Fibroblast of the conjunctiva (primary cell): ENCODE measurements at places on chromosomes 11 and 22.

GRCh38 chr11:74534216-74534945, 40.9 kb upstream of the LIPT2 start:
- DNase-seq, result no peak

- no peak for DNase-seq
Observed at GRCh38 chr11:46942172-46942571, 5.6 kb downstream of the CSTPP1 start.

- no peak for DNase-seq
Observed at GRCh38 chr22:32697331-32697995, 104.0 kb upstream of the TIMP3 start.

DNA sequence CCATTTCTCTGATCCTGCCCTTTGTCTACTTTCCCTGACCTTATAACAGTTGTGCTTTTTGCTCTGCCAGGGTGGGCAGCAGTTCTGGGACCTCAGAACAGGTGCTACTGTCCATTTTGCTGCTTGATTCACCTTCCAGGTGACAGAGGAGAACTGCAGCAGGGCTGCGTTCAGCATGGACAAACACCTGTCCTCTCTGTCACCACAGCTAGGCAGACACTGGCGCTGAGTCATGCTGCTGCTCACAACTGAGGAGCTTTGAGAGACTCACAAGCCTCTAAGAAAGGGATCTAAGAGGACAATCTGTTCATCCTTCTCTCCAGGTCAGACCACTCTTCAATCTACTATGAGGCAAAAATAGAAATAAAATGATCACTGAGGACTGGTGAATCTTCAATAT, 1144.5 kb upstream of the CCDC90B start:
- no peak for DNase-seq

DNA sequence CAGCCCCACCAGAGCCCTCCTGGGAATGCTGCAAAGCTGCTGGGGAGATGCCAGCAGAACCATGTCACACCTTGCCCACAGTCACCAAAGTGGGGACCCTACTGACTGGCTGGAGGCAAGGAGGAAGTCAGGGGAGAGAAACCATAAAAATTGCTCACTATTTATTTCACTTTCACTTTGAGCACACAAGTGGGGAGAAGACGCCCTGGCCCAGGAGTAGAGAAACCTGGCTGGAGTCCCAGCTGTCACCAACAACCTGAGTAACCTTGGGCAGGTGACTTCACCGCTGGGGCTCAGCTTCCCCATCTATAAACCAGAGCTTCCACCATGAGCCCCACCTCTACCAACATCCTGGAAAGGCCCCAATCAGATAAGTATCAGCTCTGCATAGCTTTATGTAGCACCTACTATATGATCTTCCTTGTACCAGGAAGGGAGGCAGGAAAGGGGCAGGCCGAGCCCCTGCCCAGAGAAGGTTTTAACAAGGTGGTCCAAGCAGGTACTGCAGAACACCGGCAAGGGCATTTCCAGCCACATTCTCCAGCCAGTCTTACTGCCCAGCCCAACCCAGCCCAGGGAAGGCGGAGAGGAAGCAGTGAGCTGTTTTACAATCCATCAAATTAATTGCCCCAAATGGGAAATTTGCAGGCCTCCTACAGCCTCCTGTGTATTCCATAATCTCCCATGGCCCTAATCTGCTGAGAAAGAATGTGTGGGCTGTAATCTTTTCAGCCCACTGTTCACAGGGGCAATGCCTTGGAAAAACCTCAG, 27.6 kb downstream of the PLEKHA7 start:
- DNase-seq, result no peak

GRCh38 chr11:77019976-77020595, 14.1 kb upstream of the B3GNT6 start:
- DNase-seq, result no peak

DNA sequence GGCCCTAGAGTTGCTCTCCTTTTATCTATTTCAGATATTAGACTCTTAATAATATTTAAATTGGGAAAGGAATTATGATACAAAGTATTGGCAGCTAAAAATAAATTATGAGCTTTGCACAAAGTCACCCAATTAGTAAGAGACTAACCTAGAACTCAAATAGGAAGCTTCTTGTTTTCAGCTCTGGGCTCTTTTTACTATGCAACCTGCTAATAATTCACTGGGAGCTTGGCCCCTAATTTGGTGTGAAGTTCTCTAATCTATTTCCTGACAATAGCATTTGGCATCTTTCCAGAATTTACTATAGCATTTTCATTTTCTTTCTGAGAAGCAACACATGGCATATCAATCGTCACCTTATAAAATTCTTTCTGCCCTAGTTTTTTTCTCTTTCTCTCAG, 727.7 kb upstream of the ANO5 start:
- no peak for DNase-seq

- no peak for DNase-seq
Observed at GRCh38 chr11:21806947-21807346, 385.9 kb upstream of the ANO5 start.

DNA sequence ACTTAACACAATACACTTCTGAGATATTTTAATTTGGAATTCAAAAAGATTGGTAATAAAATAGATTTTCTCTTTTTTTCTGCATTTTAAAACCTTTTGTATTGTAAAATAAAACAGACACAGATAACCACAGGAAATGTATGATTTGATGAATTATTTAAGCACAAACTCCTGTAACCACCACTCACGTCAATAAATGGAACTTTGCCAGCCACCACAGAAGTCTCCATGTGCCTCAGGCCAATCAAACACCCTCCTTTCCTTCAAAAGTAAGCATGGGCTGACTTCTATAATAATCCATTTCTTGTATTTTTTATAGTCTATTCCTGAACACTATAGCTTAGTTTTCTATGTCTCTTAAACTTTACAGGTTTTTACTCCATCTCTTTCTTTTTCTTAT, 721.7 kb downstream of the DLG2 start:
- no peak for DNase-seq

- no peak for DNase-seq
Observed at GRCh38 chr11:66321606-66322005, 4.8 kb upstream of the CD248 start.

DNA sequence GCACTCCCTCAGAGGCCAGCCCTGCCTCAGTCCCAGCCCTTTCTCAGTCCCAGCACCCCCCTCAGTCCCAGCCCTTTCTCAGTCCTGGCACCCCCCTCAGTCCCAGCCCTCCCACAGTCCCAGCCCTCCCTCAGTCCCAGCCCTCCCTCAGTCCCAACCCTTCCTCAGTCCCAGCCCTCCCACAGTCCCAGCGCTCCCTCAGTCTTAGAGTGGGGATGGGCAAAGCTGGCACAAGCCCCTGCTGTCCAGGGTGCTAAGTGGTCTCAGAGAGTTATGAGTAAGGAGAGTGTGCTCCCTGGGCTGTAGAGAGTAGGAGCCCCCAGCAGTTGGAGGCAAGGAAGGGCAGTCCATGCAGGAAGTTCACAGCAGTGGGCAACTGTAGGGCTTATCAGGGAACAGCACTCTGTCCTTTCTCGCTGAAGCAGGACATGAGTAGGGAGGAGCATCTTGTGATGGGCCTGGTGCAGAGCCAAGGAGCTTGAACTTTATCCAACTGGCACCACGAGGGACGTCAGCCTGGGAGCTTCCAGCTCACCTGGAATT, 51.4 kb upstream of the CRYBB3 start:
- no peak for DNase-seq

GRCh38 chr22:46084943-46085827, 65.1 kb upstream of the PPARA start:
- no peak for DNase-seq

DNA sequence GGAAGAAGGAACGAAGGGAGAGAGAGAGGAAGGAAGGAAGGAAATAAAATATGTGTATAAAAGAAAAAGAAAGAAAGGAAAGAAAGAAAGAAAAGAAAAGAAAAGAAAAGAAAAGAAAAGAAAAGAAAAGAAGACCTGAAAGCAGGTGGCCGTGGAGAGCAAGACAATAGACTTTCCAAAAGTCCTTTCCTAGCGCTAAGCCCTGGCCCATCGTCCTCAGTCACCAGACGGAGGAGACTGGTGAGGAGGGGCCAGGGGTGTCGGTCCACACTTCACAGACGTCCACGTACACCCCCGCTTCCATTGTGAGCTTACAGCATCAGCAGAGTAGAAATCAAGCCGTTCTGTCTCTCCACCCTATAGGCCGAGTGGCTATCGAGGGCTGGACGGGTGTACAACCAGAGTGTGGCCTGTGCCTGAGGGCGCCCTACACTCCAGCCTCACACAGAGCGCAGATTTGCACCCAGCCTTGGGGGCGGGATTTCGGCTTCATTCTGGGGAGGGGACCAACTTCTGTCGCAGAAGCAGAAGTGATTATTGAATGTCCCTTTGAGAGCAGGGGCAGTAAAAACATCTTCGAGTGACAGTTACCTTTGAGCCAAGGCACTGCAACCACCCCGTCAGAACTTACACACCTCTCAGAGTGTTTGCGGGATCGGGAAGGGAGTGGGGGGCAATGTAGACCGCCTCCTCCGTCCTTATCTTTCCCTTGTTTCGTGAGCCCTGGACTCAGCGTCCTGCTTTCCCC, 2.0 kb upstream of the BSX start:
- no peak for DNase-seq

DNA sequence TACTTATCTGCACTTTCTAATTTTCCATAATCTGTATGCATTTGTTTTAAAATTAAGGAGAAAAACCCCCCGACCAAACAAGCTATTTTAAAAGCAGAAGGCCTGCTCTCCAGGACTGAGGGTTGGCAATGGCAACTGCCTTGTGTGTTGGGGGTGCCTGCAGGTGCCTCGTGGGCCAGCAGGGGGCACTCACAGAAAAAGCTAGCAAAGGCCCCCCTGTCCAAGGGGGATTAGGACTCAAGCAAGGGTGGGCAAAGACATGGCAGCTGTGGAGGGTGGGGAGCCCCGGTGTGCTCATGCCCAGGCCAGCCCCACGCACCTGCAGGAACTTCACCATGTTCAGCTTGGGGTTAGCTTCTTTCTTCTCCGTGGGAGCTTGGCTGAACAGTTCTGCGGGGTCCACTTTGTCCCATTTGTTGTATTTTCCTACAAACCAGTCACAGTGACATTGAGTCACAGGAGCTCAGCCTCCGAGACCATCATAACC, 10.3 kb downstream of the TOP3B start:
- no peak for DNase-seq

DNA sequence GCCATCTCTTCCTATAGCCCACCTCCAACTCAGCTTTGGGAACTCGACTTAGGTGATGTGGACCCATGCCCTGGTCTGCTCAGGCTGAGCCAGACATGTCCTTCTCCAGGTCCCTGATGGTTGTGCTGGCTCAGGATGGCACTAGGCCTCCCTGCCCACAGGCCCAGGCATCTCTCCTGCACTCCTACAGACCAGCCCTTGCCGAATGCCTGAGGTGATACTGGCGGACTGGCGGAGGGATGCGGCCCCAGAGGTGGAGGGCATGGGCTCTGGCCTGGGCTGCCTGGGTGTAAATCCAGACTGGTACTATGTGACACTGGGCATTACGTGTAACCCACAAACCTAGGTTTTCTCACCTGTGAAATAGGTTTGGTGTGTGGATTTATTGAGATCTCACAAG, 352.8 kb downstream of the SHANK2 start:
- DNase-seq, result no peak
